Fibroblast of mammary gland (primary cell): ENCODE measurements at places on chromosomes 7 and 10.

GRCh38 chr7:116671681-116672595, at the start of gene MET:
Gene MET, plus strand, starts transcription at chr7:116672196. Its CDS starts 26,889 bp downstream, at chr7:116699085.
- DNase-seq, result peak; percentile 75

DNA sequence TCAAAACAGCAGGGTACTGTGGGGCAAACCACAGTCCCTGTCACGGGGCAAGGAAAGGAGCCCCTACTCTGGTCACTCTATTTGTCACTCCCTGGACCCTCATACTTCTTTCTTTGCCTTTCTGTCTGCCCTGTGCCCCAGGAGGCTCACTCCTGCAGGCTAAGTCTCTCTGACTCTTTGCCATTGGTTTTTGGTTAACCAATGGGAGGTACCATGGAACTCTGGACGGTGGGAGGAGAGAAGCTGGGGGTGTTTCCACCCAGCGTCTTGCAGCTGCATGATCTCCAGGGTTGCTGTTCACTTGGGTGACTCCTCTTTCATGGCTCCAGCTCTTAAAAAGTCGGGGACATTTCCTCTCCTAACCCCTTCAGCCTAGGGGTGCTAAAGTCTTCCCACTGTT, 15.4 kb upstream of the EIF5AL1 start:
- DNase-seq, result no peak

- no peak for DNase-seq
Observed at GRCh38 chr7:5580714-5581395, 157.2 kb upstream of the TNRC18 start.

DNA sequence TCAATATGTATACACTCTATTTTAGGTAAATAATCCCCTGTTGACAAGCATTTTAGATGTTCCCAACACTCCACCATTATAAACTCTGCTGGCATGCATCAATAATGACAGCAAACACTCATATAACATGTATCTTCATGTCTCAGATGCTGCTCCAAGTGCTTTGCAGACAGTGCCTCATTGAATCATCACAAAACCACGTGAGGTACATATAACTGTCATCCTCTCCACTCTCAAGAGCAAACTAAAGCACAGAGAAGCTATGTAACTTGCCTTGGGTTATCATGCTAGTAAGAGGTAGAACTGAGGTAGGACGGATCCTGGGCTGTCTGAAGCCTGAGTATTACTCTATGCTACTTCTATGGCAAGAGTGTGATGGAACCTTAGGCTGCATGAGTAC, 72.5 kb upstream of the GSDME start:
- DNase-seq, result peak; percentile 45

DNA sequence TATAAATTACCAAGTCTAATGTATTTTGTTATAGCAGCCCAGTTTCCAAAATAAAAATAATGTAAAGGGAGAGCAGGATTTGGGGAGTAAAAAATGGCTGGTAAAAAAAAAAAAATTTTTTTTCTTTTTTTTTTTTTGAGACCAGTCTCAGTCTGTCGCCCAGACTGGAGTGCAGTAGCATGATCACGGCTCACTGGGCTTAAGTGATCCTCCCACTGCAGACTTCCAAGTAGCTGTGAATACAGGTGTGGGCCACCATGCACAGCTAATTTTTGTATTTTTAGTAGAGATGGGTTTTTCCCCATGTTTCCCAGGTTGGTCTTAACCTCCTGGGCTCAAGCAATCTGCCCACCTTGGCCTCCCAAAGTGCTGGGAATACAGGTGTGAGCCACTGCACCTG, 4.8 kb upstream of the LSM8 start:
- no peak for DNase-seq

GRCh38 chr10:126391192-126391885, 3.1 kb upstream of the ADAM12 start:
- DNase-seq, result peak; percentile 83

DNA sequence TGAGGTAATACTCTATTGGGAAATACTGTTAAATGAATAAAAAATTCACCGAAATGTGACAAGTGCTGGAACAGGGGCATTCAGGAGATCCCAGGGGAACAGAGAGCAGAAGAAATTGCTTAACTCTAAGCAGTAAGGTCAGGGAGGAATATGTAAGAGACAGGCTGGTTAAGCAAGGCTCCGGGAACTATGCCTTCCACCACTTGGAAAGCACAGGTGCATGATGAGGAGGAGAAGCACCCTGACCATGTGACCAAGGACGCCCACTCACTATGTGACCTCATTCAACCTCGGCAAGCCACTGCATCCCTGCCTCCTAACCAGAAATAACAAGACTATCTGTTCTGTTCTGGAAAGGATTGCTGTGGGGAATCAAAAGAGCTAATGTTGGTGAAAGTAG, 218.4 kb downstream of the ELMO1 start:
- DNase-seq, result peak; percentile 42

DNA sequence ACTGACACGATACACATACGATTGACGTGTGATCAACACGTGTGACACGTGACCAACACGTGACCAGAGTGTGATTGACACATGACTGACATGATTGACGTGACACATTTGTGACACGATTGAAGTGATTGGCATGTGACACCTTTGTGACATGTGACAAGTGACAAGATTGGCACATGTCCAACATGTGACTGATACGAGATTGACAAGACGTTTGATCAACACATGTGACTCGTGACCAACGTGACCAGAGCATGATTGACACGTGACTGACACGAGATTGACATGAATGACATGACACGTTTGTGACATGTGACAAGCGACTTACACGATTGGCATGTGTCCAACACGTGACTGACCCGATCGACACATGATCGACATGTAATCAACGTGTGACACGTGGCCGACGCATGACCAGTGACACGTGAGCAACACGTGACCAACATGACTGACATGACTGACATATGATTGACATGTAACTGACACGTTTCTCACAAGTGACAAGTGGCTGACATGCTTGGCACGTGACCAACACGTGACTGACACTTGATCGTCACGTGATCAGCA, 22.0 kb downstream of the CRPPA start:
- DNase-seq, result peak; percentile 42

GRCh38 chr10:130745821-130746220, 565.7 kb downstream of the TCERG1L start:
- no peak for DNase-seq

GRCh38 chr10:71205468-71205867, 6.9 kb upstream of the UNC5B start:
- DNase-seq, result peak; percentile 67

DNA sequence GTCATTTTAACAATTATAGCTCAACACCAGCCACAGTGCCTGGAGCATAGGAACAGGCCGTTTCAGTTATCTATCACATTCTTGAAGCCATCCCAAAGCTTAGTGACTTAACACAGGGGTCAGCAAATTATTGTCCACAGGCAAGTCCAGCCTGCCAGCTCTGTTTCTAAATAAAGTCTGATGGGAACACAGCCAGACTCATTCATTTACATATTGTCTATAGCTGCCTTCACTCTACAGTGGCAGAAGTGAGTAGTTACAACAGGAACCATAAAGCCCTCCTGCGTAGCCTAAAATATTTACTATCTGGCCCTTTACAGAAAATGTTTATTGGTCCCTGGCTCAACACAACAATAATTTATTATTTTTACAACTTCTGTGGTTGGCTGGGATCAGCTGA, 407.5 kb upstream of the AUTS2 start:
- no peak for DNase-seq

GRCh38 chr10:52194191-52194590, 119.9 kb upstream of the DKK1 start:
- no peak for DNase-seq

DNA sequence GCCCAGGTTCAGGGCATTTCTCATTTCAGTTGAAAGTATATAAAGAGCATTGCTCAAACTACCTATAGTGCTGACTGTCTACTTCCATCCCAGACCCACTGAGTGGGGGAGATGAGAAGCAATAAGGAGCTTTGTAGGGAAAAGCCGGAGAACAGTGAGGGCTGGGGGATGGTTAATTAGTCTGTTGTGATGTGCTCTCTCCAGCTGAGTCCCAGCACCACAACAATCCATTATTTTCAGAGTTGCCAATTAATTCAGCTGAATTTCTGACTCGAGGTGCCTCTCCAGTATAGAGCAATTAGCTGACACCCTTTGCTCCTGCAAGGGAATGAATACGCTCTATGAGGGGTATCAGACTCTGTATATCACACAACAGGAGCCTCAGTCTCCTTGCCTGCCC, 1118.6 kb downstream of the SORCS3 start:
- DNase-seq, result no peak

DNA sequence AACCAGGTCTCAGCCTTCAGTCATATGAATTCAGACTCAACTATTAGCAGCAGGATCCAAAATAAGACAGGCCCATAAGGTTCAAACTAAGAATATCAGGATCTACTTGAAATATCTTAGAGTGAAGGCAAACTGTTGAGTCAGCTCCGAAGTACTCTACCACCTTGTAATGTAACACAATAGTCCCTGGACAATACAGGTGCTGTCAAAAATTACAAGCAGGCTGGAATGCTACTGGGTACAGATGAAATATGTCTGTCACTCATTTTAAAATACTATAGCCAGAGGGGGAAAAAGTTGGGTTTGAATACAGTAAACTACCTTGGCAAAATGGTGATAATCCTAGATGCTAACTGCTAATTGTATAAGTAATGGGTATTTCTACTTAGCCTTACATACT, 6.8 kb downstream of the PAXIP1 start:
- DNase-seq, result no peak

- DNase-seq, result no peak
Observed at GRCh38 chr10:71031603-71032002, 143.2 kb upstream of the PCBD1 start.

DNA sequence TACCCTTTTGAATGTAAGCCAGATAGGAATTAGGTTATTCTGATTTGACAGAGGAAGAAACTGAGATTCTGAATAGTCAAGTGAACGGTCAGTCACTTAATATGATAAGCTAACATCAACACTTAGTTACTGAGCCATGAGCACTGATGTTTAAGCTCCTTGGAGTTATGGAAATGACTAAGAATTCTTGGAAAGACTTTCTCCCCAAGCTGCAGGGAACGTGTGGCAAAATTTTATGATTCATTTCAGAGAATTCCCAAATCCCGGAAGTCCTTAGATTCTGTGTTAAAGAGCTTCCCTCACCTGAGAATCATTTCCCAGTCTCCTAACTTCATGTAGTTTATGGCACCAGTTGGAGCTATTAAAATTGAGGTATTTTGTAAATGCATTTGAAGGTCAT, 330.9 kb downstream of the XPNPEP1 start:
- DNase-seq, result no peak

- no peak for DNase-seq
Observed at GRCh38 chr7:37068038-37068437, 343.7 kb upstream of the AOAH start.

- DNase-seq, result no peak
Observed at GRCh38 chr10:103427866-103428265, 24.3 kb downstream of the CALHM2 start.

- DNase-seq, result no peak
Observed at GRCh38 chr10:38070501-38070900, 23.6 kb upstream of the ZNF37A start.

GRCh38 chr10:94183666-94184264, 179.0 kb downstream of the NOC3L start:
- peak; percentile 98 for DNase-seq

- DNase-seq, result no peak
Observed at GRCh38 chr7:28299556-28299955, 112.8 kb upstream of the CREB5 start.

GRCh38 chr7:100208911-100209408, 10.8 kb upstream of the PVRIG start:
- no peak for DNase-seq

DNA sequence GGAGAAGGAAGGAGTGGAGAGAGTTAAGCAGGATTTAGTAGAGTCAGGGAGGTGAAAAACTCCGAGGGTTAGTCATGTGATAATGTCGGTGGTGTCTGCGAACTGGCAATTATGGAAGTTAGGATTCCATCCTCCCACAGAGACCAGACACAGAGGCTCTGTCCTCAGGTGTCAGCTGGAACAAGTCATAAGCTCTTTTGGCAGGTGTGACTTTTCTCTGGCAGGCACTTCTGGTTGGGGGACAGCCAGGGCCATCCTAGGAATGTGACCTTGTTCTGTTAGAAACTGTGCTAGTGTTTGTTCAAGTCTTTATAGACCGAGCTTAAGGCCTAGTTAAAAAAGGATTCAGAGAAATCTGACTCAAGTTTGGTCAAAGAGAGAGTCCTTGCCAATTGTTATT, 371.0 kb downstream of the DPP6 start:
- no peak for DNase-seq

DNA sequence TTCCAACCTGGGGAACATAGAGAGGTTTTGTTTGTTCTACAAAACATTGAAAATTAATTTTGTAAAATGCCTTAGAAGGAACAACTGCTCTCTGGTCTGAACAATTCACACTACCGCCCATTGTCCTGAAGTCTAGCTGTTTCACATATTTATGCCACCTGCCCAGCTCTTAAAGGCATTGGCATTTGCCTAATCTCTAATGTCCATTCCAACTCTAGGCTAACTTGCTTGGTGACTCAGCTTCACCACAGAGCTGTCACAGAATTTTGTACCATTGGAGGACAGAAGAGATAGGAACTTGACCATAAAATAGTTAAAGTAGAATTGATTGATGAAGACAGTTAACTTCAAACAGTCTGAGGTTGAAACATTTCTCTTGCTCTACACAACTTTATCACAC, 53.5 kb upstream of the PPP1R17 start:
- no peak for DNase-seq

- peak; percentile 33 for DNase-seq
Observed at GRCh38 chr7:74344132-74344496, 54.9 kb downstream of the CLIP2 start.

DNA sequence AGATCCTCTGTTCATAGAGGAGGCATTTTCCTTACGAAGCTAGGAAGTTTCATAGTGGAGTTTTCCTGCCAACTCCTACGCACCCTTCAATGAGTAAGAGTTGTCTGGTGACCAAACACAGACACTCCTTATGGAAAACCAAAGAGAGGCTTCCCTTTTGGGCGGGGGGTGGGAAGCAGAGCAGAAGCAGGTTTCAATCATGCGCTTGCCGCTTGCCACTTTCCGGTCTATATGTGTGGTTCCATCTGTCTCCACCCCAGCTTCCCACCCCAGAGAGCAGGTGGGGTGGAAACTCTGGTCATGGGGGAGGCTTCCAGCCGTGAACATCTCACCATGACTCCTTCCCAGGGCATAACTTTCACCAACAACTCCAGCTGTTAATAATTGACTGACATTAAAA, 68.8 kb upstream of the GRB10 start:
- DNase-seq, result peak; percentile 82

DNA sequence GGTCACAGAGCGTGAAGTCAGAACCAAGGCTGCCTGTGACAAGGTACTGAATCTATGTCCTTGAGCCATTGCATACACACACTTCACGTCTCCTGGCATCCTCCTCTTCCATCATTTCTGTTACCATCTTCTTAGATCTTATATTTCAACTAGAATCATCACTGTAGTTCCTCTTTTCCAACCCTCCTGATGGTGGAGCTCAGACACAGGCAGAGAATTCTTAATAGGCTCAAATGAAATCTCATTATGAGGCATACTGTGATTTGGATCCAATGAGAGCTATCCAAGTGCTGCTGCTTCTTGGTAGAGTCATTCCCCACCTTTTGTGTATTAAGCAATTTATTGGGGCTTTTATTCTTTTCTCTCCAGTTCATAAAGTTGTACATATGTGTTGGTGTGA, 113.2 kb downstream of the CALCR start:
- no peak for DNase-seq
